ENCODE measurements at places on chromosomes 2 and 18. TPM values are rescaled to one million over a fixed set of nuclear protein-coding genes. Genes with fewer than 3 reads are reported as not detected.

DNA sequence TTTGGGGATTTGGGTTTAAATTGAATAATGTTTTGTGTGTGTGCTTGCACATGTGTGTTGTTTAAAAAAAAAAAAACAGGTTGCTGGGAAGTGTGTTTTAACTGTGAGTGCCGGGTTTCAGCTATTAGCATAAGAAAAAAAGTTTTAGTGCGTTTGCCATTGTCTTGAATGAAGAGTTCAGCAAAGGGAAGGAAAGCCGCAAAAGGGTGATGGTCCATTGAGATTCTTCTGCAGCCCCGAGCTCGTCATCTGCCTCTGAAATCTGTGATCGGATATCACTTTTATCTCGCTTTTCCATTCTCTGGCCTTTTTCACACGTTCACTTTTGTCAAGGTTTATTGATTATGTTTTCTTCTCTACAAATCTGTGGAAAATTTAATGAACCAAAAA lies 4.7 kb downstream of the GLI2 start:
- DNase-seq, result no peak

- DNase-seq, result no peak
Observed at GRCh38 chr2:155218292-155218924, 519.9 kb downstream of the KCNJ3 start.

GRCh38 chr2:74052732-74053710 lies 68.3 kb downstream of the TET3 start:
- DNase-seq, result no peak

Gene C1QL2
- total RNA-seq, result not detected

DNA sequence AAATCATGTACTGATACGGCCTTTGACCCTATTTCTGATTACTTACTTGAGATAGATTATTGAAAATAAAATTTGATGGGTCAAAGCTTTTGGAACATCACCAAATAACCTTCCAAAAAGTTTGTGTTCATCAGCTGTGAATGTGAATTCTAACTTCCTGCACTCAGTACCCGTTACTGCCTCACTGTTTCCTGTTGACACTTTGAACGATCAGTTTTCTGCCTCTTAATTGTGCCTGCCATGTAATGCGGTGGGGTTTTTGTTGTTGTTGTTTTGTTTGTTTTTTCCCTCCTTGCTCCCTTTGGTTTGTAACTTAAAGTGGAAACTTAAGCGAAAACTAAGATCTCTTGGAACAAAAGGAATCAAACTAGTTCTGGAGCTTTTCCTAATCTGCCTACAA lies 18.9 kb downstream of the ATG16L1 start:
- no peak for DNase-seq

Gene RAX
- not detected for total RNA-seq

DNA sequence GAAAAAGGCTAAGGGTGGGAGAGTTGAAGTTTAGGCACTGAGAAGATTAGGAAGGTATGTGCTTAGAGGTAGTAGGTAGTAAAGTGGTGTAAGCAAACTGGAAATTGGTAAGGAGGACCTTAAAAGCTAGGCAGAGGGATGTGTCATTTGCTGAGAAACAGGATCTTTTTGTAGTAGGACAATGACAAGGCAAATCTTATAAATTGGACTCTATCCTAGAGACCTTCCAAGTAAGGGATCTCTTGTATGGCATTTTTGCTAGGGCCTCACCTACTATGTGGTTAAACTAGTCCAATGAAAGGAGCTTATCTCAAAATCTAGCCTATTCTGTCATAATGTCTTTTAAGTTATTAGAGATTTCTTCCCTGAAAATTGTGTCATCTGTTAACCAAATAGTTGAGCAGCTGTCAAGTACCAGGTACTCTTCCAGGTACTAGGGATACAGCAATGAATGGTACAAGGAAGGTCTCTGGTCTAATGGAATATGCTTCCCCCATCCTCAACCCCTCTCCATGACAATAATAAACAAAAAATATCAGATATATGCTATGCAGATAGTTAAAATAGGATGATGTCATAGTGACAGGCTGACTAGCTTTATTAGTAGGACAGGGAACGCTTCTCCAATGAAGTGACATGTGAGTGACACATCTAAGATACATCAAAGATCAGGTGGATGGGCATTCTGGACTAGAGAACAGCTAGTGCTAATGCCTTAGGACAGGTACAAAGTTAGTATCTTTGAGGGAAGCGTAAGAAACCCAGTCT lies 17.7 kb downstream of the RIOK3 start:
- DNase-seq, result peak; percentile 55

DNA sequence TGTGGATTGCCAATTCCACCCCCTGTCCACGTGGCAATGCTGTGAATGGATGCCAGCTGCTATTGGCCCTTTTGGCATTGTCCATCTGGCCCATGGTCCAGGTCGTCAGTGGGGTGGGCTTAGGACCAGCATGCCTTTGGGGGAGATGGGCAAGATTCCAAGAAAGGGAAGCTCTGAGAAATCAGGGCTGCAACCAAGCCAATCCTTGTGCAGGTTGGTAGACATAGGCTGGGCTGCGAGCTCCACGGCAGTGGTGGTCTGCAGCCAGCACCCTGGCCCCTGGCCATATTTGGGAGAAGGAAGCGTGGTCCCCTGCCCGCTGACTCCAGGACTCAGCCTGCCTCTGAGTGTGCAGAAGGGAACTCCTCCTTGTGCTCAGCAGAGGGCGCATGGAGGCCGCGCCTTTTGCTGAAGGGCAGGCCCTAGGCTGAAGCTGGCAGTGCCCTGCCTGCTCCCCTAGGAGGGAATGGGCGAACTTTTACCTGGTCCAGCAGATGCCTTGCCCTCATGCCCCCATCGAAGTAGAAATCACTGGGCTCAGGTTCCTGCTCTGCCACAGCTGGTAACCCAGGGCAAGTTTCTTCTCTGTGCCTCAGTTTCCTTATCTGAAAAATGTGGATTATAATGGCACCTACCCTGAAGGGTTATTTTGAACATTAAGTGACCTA lies 5.4 kb downstream of the SPR start:
- peak; percentile 56 for DNase-seq

Gene RGPD4
- total RNA-seq, result not detected

DNA sequence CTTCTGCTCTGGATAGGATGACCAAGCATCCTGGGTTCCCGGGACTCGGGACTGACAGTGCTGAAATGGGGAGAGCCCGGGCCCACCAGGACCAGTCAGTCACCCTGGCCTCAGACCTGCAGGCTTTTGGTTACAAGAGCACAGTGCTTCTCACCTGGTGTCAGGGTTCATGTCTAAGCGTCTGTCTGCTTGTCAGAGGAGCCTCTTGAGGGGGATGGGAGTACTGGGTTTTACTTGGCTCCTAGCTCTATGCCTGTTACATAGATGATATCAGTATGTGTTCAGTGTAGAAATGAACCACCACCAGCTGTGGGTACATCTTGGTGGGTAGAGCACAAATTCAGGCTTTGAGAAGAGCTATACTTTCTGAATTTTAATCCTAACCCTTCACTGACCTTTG lies 29.9 kb downstream of the PCARE start:
- no peak for DNase-seq

- DNase-seq, result peak; percentile 74
Observed at GRCh38 chr2:164388511-164388910, 232.8 kb downstream of the GRB14 start.

DNA sequence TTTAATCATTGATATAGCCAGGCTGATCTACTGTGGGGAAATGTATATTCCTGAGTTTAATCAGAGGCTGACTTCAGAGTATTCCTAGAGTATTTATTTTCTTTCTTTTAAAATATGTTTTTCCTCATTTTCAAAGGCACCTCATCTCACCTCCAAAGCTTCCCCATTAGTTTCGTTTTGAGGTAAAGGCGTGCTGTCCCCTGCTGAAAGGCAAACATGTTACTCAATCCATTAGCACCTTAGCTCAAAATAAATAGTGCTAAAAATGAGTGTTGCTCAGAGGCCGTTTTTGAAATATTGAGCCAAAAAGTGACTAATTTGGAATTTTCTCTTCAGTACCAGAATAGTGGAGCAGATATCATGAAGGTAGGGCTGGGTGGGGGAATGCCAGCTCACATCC lies 386.2 kb downstream of the SOX11 start:
- no peak for DNase-seq

Gene LBX2
- 0.76 TPM for total RNA-seq

Gene SERPINB12
- not detected for total RNA-seq

GRCh38 chr2:10345126-10345525 lies 42.4 kb downstream of the HPCAL1 start:
- no peak for DNase-seq

Gene ASTL
- total RNA-seq, result not detected

GRCh38 chr2:111652038-111652437 lies 232.0 kb downstream of the ANAPC1 start:
- DNase-seq, result no peak

Gene FBXO48
- total RNA-seq, result 1.2 TPM

DNA sequence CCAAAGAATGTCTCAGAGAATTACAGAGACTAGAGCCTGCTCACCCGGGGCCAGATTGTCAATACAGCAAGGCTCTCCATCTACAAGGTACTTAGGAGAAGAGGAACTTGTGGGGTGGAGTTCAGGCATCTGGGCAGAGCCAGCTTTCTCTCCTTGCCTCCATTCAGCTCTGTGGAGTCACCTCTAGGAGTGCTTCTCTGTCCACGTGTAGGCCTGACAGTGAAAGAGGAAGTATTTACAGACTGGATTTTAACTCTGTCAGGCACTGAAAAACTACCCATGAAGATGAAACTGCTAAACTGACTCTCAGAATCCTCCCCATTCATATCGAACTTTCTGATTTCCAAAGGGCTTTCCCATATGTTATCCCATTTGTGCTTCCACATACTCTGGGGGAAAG lies 315.6 kb downstream of the SETBP1 start:
- DNase-seq, result no peak

- no peak for DNase-seq
Observed at GRCh38 chr2:187233811-187234210, 214.2 kb downstream of the CALCRL start.

Gene HOXD13
- not detected for total RNA-seq

GRCh38 chr2:7053650-7054265 lies 136.5 kb downstream of the RNF144A start:
- DNase-seq, result no peak

Gene EGR4
- total RNA-seq, result not detected

- DNase-seq, result no peak
Observed at GRCh38 chr2:231321021-231321420, 74.5 kb upstream of the B3GNT7 start.

Gene TPO
- total RNA-seq, result not detected

DNA sequence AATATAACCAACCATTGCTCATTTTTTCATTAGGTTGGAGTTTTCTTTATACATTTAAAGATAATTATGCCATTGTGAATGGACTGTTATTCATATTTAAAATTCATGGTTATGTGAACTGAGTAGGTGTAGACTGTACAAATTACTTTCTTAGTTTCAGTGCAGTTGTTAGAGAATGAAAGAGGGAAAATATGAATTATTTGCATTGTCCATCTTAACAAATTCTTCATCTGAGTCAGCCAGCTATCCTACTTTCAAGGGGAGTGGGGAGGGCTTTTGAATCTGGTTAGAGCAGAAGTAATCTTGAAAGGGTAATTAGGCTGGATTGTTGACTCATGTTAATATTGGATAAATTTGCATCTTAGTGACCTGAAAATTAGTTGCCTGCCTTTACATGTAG lies 212.0 kb downstream of the MCFD2 start:
- DNase-seq, result no peak

GRCh38 chr18:79396431-79397246 lies 909 bp downstream of the NFATC1 start:
- no peak for DNase-seq

- no peak for DNase-seq
Observed at GRCh38 chr2:191664823-191665677, 12.9 kb upstream of the NABP1 start.

GRCh38 chr2:177169810-177170514 lies 42.6 kb upstream of the HNRNPA3 start:
- peak; percentile 68 for DNase-seq

Data from PC-9 (cell line).